ENCODE measurements at places on chromosomes 13 and 19.

- DNase-seq: no peak
These were observed 127.0 kb downstream of the CDK8 start for GRCh38 chr13:26380930-26381329.

DNA sequence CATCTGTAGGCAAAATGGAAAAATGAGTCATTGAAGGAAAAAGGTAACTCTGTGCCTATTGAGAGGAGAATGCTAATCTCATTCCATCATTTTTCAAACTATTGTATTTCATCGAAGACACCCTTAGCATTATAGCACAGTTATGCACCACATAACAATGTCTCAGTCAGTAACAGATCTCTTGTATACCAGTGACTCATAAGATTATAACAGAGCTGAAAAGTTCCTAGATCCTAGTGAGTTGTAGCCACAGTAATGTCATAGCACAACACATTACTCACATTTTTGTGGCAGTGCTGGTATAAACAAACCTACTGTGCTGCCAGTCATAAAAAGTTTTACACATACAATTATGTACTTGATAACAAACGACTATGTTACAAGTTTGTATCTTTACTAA lies 1077.6 kb downstream of the DIAPH3 start:
- no peak for DNase-seq

GRCh38 chr13:75621147-75621546 lies 15.0 kb upstream of the LMO7 start:
- DNase-seq: no peak

GRCh38 chr13:64540468-64540867 lies 2689.7 kb downstream of the PCDH9 start:
- DNase-seq: no peak

GRCh38 chr13:76741624-76742023 lies 144.6 kb downstream of the KCTD12 start:
- DNase-seq: no peak

DNA sequence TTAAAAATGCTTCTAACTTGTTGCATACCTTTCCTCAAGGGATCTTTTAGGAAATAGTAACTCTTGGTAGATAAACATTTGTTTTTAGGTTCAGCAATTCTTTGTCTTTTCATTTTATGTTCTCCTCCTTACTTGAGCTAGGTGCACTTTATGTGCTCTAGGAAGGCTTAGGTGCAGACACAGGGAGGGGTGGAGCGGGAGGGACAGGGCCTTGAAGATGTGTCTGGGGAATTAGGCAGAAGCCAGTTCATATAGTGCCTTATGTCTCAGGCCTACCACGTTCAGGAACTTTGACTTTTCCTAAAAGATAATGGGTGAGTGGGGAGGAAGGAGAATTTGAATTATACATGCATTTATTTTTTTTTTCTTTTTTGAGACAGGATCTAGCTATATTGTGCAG lies 37.7 kb downstream of the IRS2 start:
- DNase-seq: no peak

- no peak for DNase-seq
These were observed 104.5 kb upstream of the SOX1 start for GRCh38 chr13:111962431-111962891.

DNA sequence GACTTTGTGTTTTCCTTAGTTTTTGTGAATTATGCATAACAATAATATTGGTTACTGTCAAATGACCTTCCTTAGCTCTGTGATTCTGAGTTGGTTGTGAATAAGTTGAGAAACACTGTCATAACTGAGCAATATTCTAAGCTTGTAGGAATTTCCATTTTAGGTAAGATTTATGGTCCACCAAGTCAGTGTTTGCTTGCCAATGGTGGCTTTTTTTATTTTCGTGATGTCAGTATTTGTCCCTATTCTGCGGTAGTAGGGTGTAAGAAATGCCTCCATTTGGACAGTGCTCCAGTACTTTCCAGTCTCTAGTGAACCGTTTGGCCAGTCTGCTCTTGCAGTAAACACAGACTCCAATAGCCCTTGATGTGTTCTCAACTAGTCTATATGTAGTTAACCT lies 94.7 kb downstream of the FRY start:
- DNase-seq: no peak

- DNase-seq: no peak
These were observed 14.5 kb upstream of the IGSF23 start for GRCh38 chr19:44598880-44599279.

GRCh38 chr13:114226088-114226487 lies 8.6 kb upstream of the CDC16 start:
- no peak for DNase-seq

GRCh38 chr13:34867590-34867989 lies 74.5 kb upstream of the NBEA start:
- DNase-seq: no peak

- DNase-seq: no peak
These were observed 12.2 kb downstream of the MED26 start for GRCh38 chr19:16615808-16616207.

- DNase-seq: no peak
These were observed 268.1 kb downstream of the DNAJC15 start for GRCh38 chr13:43291287-43292060.

DNA sequence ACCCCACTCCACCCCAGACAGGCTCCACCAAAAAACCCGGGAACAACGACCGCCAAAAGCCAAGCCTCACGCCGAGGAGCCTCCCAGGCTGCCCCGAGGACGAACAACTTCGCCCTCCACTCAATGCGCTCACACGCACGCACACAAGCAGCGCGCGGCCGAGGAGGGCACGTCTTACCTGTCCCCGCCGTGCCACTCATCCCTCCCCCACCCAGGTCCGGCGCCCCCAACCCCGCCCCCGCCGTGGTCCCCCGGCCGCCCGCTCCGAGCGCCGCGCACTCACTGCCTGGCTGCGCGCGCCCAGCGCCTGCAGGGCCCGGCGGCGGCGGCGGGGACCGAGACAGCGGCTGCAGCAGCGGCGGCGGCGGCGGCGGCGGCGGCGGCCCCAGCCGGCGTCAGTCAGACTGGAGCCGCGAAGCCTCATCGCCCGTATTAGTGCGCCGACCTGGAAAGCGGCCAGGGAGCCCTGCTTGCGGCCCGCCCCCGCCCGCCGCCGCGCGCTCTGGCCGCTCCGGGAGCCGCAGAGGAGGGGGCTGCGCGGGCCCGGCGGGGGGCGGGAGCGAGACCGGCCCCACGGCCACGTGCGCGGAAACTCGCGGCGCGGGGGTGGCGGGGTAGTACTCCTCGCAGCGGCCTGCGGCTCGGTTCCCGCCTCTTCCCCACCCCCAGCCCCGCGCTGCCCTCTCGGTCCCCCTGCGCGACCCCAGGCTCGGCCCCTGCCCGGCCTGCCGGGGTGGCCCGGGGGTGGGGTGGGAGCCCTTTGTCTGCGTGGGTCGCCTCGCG lies at the start of gene SMAD9:
SMAD9 (minus strand) TSS at position 406 of the 783 bp plus-strand sequence. CDS start 40,549 bp downstream, outside the sequence.
- DNase-seq: no peak

GRCh38 chr13:114068656-114069318 lies 63.6 kb downstream of the RASA3 start:
- DNase-seq: no peak

- DNase-seq: no peak
These were observed 10.4 kb upstream of the TBC1D4 start for GRCh38 chr13:75492389-75492788.

DNA sequence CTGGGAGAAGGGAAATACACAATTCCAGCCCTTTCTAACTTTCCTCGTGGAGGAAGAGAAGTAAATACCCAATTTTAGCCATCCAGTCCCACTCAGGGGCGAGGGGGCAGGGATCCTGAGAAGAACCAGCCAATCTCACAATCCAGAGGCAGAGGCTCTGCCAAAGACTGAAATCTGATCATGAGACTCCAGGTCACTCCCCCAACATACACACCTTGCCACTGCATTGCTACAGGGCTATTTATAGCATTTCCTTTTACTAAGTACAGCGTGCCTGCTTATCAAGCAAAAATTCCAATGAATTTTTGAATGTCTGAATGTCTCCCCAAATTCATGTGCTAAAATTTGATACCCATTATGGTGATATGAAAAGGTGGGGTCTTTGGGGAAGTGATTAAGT lies 1687.5 kb downstream of the EFNB2 start:
- DNase-seq: no peak

GRCh38 chr19:45076851-45077730 lies 813 bp upstream of the ZNF296 start:
- DNase-seq: no peak

DNA sequence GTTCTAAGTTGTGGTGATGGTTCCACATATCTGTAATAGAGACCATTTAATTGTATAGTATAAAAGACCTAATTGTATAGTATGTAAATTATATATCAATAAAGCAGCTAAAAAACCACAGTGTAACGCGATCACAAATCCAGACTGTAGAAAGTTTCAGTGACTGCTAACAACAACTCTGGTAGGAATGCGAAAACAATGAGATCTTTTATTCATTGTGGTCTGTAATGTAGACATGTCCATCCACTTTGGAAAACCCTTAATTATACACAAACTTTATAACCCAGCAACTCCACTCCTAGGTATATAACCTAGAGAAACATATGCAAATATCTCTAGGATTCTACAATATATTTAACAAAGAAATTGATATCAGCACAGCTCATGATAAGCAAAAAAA lies 549.5 kb downstream of the SLITRK1 start:
- no peak for DNase-seq

- DNase-seq: no peak
These were observed 23.3 kb downstream of the PRR12 start for GRCh38 chr19:49614096-49614833.

GRCh38 chr19:7211191-7211951 lies 82.8 kb downstream of the INSR start:
- DNase-seq: no peak

GRCh38 chr13:110293037-110293436 lies 13.9 kb downstream of the COL4A1 start:
- DNase-seq: no peak

GRCh38 chr19:3765121-3765520 lies 2.6 kb downstream of the MRPL54 start:
- DNase-seq: no peak

GRCh38 chr13:59343993-59344822 lies 819.5 kb downstream of the DIAPH3 start:
- no peak for DNase-seq

DNA sequence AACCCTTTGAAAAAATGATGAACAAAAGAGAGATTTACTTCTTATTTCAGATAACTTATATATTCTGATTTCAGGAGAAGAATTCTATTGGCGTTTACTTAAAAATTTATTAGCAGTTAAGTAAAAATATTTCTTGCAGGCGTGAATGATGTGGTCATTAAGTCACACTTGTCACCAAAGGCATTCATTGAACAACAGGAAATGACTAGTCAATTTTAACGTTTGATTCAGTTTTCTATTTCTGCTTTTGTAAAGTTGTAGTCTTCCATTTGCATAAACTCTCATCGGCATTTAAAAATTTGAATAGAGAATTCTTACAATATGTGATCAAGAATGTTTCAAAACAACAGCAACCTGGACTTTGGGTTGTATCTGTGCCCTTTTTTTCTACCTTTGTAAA lies 83.4 kb downstream of the GPR12 start:
- DNase-seq: no peak

GRCh38 chr13:100208002-100208401 lies 119.1 kb downstream of the PCCA start:
- no peak for DNase-seq

DNA sequence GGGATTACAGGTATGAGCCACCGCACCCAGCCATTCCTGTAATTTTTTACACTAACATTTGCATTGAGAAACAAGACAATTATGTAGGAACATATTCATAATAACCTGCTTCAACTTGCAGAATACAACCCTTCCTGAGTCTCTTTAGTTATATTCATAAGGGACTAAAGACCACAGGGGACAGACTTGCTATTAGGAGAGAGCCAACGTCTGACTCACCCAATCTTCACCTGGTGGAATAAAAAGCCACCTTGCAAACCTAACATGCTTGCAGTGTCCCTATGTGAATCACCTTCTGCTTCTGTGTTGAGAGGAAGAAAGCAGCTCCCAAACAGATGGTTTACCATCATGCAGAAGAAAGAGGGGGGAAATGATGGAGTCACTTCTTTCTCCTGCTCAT lies 456.1 kb downstream of the PCDH9 start:
- DNase-seq: no peak

DNA sequence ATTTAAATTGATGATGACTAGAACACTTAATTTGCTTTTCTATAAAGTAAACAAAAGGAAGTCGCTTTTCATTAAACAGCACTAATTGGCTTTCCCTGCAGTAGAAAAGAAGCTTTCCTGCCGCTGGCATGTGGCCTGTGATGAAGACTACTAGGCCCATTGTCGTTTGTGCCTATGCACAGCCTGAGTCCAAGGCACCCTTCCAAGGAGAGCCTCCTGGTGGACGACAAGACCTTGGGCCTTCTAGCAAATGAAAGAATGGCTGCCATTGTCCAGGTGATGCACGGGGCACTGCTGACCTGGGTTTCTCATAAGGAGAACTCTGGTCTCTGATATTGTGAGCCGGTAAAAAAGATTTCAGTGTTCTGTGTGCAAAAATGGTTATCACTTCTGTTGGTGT lies 233.0 kb downstream of the COL4A1 start:
- DNase-seq: no peak

GRCh38 chr19:18507021-18507726 lies 14.7 kb downstream of the ELL start:
- peak; percentile 22 for DNase-seq

- no peak for DNase-seq
These were observed 2.5 kb downstream of the PDS5B start for GRCh38 chr13:32588736-32589135.

DNA sequence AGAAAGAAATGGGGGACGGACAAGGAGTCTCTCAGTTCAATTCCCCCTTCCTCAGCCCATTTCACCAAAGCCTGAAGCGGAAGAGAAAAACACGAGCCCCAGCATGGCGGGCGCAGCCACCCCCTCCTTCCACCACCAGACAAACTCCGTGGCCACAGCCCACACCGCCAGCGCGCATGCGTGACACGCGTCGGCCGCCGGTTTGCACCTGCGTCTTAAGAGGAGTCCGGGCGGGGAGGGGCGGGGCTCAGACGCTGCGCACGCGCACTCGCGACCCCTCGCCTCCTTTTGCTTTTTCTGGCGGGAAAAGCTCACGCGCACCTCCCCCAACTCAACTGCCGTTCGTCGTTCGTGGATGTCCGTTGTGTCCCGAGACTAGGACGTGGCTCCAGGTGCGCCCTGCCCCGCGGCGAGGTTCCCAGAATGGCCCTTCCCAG lies at the start of gene KASH5:
KASH5 (plus strand) TSS at position 314 of the 437 bp plus-strand sequence. CDS start 2,635 bp downstream, outside the sequence.
- peak; percentile 75 for DNase-seq

- DNase-seq: no peak
These were observed 12.1 kb upstream of the NDFIP2 start for GRCh38 chr13:79468819-79469218.

GRCh38 chr13:79936368-79937136 lies 404.4 kb downstream of the SPRY2 start:
- DNase-seq: no peak
